ENCODE measurements at places on chromosomes 2 and 18.

DNA sequence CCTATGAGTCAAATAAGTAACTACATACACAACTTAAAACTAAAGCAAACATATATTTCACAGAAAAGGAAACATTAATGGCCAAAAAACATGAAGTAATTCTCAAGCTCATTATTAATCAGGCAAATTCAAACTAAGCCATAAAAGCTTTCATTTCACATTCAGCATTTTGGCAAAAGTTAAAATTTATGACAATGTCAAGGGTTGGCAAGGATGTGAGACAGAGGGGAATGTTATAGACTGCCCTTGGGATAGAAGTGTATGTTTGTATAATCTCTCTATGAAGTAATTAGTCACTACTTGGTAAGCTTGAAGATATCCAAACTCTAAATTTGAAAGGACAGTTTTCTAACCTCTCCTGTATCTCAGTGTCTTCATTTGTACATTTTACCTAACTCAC lies 539.4 kb downstream of the RIT2 start:
- DNase-seq = no peak
- no peaks in the 10 kb centered on the region for H3K36me3 ChIP-seq
- no peak overlapping the region for H3K4me3 ChIP-seq
- H3K4me1 ChIP-seq = no peaks in the 10 kb centered on the region
- no peak overlapping the region for H3K27ac ChIP-seq
- H3K27me3 ChIP-seq = peaks cover 1% of the 10 kb centered on the region

GRCh38 chr2:235639428-235639773 lies 145.6 kb downstream of the AGAP1 start:
- peak; percentile 66 for DNase-seq
- no peaks in the 10 kb centered on the region for H3K27me3 ChIP-seq
- H3K4me3 ChIP-seq = no peak overlapping the region
- no peaks in the 10 kb centered on the region for H3K36me3 ChIP-seq

DNA sequence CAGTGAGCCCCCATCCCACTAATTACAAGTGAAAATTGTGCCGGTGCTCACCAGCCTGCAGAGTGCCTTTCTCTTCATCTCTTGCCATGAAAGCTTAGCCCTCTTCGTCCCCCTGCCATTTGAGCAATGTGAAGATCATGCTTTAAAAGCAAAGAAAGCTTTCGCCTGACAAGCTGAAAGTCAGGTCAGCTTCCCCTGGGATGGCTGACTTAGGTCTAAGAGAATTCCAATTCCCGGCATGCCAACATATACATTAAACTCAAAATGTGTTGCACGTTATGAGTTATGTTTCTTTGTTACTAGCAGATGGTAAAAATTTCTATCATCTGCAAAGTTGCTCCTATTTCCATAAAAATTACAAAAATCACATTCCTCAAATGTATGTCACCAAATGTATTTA lies 129.8 kb downstream of the AFF3 start:
- no peak overlapping the region for H3K27ac ChIP-seq
- no peak overlapping the region for H3K4me3 ChIP-seq
- H3K27me3 ChIP-seq = peaks cover 6% of the 10 kb centered on the region
- no peaks in the 10 kb centered on the region for H3K36me3 ChIP-seq
- no peak for DNase-seq

GRCh38 chr2:216533609-216534008 lies 35.0 kb downstream of the RPL37A start:
- DNase-seq = no peak
- no peak overlapping the region for H3K4me3 ChIP-seq
- H3K36me3 ChIP-seq = no peaks in the 10 kb centered on the region
- H3K4me1 ChIP-seq = peaks cover 37% of the 10 kb centered on the region

- H3K4me1 ChIP-seq = peaks cover 1% of the 10 kb centered on the region
- no peak for DNase-seq
- no peak overlapping the region for H3K4me3 ChIP-seq
- H3K27me3 ChIP-seq = no peaks in the 10 kb centered on the region
- H3K27ac ChIP-seq = no peak overlapping the region
- peaks cover 5% of the 10 kb centered on the region for H3K36me3 ChIP-seq
Measured at GRCh38 chr2:135086222-135086621, 34.1 kb downstream of the RAB3GAP1 start.

- H3K4me1 ChIP-seq = no peaks in the 10 kb centered on the region
- H3K27me3 ChIP-seq = no peaks in the 10 kb centered on the region
- no peak overlapping the region for H3K4me3 ChIP-seq
- no peak overlapping the region for H3K27ac ChIP-seq
Measured at GRCh38 chr2:203673933-203674332, 32.5 kb upstream of the CD28 start.

GRCh38 chr2:64139956-64140355 lies 4.3 kb downstream of the PELI1 start:
- H3K4me3 ChIP-seq = no peak overlapping the region
- H3K27ac ChIP-seq = no peak overlapping the region
- H3K36me3 ChIP-seq = peaks cover 6% of the 10 kb centered on the region
- H3K4me1 ChIP-seq = peaks cover 11% of the 10 kb centered on the region
- DNase-seq = no peak

- no peak overlapping the region for H3K4me3 ChIP-seq
- no peaks in the 10 kb centered on the region for H3K27me3 ChIP-seq
- peak; percentile 90 for DNase-seq
- H3K36me3 ChIP-seq = no peaks in the 10 kb centered on the region
- H3K27ac ChIP-seq = peak overlapping the region; percentile 87
Measured at GRCh38 chr2:236731767-236732580, 162.3 kb downstream of the ACKR3 start.

DNA sequence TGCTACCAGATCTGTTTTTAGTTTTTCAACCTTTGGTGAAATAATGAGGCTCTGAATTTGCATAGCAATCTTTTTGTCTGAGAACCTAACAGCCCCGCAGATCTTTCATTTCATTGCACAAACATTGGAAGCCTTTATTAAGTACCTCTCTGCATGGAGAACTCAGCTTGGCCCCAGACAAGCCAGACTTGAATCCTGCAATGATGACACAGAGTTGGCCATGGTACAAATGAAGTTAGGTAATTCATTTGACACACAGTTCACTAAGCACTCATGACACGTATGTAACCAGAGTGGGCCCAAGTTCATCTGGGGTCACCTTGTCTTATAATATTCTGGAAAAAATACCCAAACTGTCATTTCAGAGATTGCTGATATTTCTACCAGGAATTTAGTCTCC lies 439.1 kb upstream of the ID2 start:
- no peak overlapping the region for H3K4me3 ChIP-seq
- no peak for DNase-seq
- no peaks in the 10 kb centered on the region for H3K27me3 ChIP-seq
- H3K4me1 ChIP-seq = peaks cover 9% of the 10 kb centered on the region
- no peaks in the 10 kb centered on the region for H3K36me3 ChIP-seq

GRCh38 chr2:219607931-219608330 lies 10.3 kb downstream of the STK11IP start:
- no peaks in the 10 kb centered on the region for H3K4me1 ChIP-seq
- H3K27ac ChIP-seq = no peak overlapping the region
- peaks cover 65% of the 10 kb centered on the region for H3K36me3 ChIP-seq
- no peak overlapping the region for H3K4me3 ChIP-seq
- no peaks in the 10 kb centered on the region for H3K27me3 ChIP-seq
- no peak for DNase-seq

GRCh38 chr18:46877329-46877987 lies 39.8 kb downstream of the PIAS2 start:
- H3K36me3 ChIP-seq = peaks cover 2% of the 10 kb centered on the region
- DNase-seq = no peak
- no peaks in the 10 kb centered on the region for H3K4me1 ChIP-seq
- H3K4me3 ChIP-seq = no peak overlapping the region

- no peak overlapping the region for H3K4me3 ChIP-seq
- H3K27ac ChIP-seq = no peak overlapping the region
- H3K27me3 ChIP-seq = no peaks in the 10 kb centered on the region
- H3K36me3 ChIP-seq = no peaks in the 10 kb centered on the region
- H3K4me1 ChIP-seq = no peaks in the 10 kb centered on the region
- DNase-seq = no peak
Measured at GRCh38 chr2:175234650-175235049, 53.1 kb upstream of the ATP5MC3 start.

Data from large intestine (tissue), 12 donors.